ENCODE measurements at places on chromosomes 5 and 9.

- no peak for DNase-seq
Observed at GRCh38 chr5:11069041-11069440, 308.0 kb upstream of the DAP start.

- DNase-seq = no peak
Observed at GRCh38 chr5:99453196-99453595, 524.4 kb upstream of the CHD1 start.

GRCh38 chr9:33331377-33331891, 41.1 kb downstream of the NFX1 start:
- no peak for DNase-seq

DNA sequence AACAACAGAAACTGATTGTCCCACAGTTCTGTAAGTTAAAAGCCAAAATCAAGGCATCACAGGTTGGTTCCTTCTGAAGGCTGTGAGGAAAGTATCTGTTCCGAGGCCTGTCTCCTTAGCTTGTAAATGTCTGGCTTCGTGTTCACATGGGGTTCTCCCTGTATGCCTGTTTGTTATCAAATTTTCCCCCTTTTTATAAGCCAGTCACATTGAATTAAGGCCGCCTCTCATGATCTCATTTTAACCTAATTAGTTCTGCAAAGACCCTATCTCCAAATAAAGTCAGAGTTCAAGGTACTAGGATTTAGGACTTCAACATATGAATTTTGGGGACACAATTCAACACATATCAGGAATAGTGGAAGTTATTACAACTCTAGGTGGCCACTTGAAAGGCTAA, 331.5 kb downstream of the PIK3R1 start:
- DNase-seq = no peak

DNA sequence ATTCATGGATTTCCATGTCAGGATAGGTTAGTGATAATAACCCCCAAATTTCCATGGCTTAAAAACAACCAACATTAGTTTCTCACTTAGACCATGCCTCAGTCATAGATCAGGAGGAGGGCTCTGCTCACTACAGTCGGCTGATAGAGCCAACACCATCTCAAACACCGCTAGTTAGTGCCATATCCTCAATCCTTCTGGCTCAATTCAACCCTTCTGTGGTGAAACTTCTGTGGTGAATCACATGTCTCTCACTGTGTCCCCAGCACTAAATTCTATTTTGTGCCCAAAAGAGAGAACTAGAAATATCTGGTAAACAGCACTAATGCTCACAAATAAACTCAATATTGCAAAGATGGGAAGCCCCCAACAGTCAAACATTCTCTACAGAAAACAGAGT, 21.1 kb downstream of the ECPAS start:
- DNase-seq = no peak

DNA sequence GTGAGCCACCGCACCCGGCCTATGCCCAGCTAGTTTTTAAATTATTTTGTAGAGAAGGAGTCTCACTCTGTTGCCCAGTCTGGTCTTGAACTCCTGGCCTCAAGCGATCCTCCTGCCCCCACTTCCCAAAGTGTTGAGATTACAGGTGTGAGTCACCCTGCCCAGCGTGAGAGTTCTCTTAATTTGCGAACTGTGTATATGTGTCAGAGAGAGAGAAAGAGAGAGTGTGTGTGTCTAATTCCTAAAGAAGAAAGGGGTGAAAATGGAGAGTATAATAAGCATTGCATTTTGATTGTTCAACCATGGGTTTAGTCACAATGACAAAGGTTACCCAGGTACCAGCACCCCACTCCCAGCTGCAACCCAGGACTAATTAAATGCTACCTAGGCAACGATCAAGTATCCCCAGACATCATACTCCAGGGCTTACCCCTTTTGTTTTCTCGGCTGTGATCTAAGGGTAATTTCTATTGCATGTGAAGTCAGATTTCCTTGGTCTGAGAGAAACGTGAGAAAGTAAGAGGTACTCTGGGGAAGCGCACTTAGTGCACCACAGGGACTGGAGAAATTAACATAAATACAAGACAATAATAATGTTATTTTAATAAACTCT, 16.6 kb downstream of the MAP1B start:
- DNase-seq = no peak

GRCh38 chr5:158872455-158872854, 227.3 kb downstream of the EBF1 start:
- no peak for DNase-seq

- DNase-seq = no peak
Observed at GRCh38 chr5:74542482-74542881, 98.0 kb downstream of the ENC1 start.

GRCh38 chr9:30713243-30713642, 1671.2 kb upstream of the ACO1 start:
- DNase-seq = no peak

DNA sequence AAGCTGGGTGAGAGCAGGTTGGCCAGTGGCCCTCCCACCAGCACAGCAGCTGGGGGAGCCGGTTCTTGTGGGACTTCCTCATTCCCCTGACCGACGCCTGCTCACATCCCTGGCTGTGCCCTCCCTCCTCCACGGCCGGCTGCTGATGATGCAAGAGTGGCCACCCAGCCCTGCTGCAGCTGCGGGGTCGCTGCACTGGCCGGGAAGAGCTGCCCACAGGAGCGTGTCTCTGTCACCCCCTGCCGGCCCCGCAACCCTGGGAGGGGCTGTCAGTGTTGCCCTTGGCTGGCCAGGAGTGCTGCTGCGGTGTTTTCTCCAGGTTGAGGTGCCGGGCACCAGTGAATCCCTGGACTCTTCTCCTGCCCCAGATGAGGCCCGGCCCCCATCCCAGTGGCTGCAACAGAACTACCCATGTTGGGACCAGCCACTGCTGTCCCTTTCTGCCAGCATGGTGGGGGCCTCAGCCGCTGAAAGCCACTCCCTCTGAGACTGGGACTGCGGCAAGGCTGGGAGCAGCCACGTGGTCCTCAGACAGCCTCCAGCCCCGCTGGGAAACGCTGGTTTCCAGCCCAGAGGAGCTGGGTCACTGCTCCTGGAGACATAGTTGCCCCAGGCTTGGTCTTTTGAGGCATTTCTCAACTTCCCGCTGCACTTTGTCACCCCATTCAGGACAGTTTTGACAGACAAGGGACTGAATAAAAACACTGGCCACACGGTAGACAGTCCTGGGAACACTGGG, 739 bp downstream of the CARD9 start:
- no peak for DNase-seq

GRCh38 chr5:54638106-54638505, 120.5 kb downstream of the SNX18 start:
- no peak for DNase-seq

DNA sequence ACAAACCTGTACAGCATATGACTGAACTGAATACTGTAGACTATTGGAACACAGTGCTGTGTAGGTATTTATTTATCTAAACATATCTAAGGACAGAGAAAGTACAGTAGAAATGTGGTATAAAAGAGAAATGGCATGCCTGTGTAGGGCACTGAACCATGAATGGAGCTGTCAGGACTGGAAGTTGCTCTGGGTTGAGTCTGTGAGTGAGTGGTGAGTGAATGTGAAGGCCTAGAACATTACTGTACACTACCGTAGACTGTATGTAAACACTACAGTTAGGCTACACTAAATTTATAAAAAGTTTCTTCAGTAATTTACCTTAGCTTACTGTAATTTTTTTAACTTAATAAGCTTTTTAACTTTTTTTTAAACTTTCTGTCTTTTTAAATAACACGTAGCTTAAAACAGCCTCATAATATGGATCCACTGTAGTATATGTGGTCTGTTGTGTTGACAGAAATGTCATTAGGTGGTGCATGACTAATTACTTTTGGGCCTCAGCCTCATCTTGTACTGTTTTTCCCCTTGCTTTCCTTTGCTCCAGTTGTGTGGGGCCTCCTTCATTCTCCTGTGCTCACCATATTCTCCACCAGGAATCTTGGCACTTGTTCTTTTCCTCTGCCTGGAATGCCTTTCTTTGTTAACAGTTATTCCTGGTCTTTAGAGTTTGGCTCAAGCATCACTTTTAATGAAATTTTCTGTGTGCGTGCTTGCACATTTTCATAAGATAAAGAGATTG, 8.8 kb downstream of the SPIN1 start:
- DNase-seq = no peak

- no peak for DNase-seq
Observed at GRCh38 chr5:123951582-123951977, 439.6 kb downstream of the CSNK1G3 start.

GRCh38 chr5:109876941-109877669, 187.4 kb downstream of the MAN2A1 start:
- DNase-seq = no peak

- DNase-seq = no peak
Observed at GRCh38 chr5:80960531-80961375, 590 bp downstream of the RASGRF2 start.

- DNase-seq = no peak
Observed at GRCh38 chr9:131394464-131395156, 724 bp downstream of the PRRC2B start.

DNA sequence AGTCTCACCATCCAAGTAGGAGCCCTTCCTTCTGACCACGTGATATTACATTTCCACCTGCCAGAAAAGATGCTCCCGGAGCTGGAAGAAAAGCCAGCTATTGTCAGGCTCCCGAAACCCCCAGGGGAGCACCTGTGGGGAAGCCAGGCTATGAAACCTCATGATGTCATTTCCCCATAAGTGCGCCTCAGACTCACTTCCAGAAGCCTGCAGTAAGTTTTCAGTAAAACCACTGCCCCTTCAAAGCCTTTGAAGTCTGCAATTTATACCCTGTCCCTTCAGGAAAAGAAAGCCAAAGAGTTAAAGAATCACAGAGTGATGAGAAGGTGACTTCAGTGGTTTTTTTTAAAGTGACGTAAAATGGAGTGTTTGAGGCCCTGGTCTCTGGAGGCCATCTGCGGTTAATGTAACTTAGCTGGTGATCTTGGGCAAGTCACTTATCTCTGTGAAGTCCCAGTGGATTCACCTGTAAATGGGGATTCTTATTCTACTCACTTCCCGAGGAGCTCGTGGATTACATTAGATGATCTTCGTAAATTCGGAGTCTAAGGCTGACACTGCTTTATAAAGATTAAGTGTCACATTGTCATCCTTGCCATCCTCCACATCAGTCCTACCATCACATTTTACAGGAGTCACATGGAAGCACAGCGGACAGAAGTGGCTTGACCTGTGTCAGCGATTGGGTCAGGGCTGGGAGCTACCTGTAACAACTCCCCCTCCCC, 2.6 kb upstream of the SEMA6A start:
- no peak for DNase-seq

GRCh38 chr5:6752236-6752635, 39.0 kb downstream of the TENT4A start:
- DNase-seq = no peak

GRCh38 chr9:17751486-17751885, 172.6 kb downstream of the SH3GL2 start:
- DNase-seq = no peak

DNA sequence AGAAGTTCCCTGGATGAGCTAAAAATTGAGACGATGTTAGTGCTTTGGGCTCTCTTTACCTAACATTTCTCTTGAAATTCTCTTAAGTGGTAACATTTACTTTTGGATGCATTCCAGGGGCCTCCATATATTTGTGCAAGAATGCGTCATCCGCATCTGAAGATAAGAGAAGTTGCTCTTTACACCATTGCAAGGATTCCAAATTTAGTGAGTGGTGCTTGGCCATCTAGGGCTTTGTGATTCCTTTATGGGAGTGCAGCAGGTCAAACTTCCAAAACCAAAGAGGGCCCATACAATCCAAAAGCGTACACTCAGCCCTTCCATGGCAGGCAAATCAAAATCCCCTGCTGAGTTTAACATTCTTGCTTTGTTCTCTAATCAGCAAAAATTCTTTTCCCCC, 102.0 kb upstream of the DMAC1 start:
- DNase-seq = no peak

DNA sequence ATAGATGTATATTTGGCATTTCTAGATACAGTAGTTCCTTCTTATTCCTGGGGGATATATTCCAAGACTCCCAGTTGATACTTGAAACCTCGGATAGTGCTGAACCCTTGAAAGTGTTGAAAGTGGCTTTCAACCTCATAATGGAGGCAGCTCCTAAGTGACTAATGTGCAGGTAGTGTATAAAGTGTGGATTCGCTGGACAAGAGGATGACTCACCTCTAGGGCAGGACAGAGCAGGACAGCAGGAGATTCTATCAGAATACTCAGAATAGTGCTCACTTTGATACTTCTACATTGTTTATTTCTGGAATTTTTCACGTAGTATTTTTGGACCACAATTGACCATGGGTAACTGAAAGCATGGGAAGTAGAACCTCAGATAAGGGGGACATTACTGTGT, 1138.9 kb upstream of the WWC1 start:
- no peak for DNase-seq

GRCh38 chr9:35795695-35796094, 4.3 kb downstream of the NPR2 start:
- no peak for DNase-seq

DNA sequence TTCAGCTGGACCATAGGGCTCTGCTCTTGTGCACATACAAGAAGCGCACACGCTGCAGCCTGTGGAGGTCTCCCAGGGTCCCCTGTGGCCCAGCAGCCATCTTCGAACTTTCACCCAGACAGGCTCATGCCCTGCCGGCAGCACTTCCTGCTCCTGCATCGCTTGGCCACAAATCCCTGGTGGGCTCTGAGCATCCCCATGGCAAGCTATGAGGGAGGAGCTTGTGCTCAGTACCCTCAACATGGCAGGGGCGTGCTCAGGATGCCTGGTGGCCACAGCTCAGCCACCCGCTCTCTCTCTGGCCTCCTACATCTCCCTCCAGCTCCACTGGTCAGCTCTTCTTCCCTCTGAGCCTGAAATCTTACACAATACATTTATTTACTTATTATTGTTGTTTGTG, 63.7 kb downstream of the IRX2 start:
- no peak for DNase-seq

DNA sequence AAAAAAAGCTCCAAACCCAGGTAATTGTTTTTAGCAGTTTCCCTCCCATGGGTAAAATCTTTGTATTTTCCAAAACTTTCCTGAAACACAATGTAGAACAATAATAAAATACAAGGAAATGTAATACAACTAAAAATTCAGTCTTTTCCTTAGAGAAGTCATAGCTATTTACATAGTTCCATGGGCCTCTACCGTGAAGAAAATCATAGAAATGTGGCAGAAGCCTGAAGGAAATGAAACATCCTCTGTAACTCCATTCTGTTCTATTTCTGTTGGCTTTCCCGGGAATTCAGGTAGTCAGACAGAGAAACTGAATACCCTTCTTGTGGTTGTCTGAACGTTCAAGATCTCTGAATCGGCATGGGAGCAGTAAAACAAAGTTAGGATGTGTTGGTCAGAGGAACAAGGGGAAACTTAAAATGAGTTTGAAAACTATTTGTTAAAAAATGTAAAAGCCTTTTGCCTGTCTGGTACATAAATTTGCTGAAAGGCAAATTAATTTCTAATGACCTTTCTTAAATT, 202.4 kb upstream of the ZNF608 start:
- no peak for DNase-seq

- no peak for DNase-seq
Observed at GRCh38 chr9:120542701-120543490, 37.1 kb downstream of the CDK5RAP2 start.
